Jurkat, Clone E6-1 (cell line): ENCODE measurements at places on chromosomes 3 and 15.

- no peak for DNase-seq
These were observed 38.4 kb downstream of the LARP6 start for GRCh38 chr15:70815604-70816003.

GRCh38 chr3:55720614-55721013, 233.5 kb upstream of the WNT5A start:
- DNase-seq: no peak

GRCh38 chr15:92606126-92606835, 49.3 kb downstream of the FAM174B start:
- DNase-seq: no peak

- DNase-seq: no peak
These were observed 32.6 kb downstream of the PLCL2 start for GRCh38 chr3:16917256-16917935.

DNA sequence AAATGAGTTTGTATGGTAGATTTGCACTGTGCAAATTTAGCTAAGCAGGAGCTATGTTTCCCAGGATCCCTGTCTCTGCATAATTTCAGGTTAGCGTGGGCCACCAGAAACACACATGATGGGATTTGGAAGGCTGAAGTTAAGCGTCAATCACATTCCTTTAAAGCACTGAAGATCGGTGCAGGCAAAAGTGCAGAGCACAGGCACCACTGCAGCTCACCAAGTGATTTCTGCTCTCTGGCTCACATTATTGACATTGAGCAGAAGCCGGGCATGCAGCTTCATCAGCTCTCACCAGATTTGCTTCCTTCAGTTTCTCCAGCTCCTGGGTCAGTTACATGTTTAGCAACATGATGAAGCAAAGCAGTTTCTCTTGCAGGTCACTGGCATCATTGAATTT, 256.4 kb upstream of the TGFBR2 start:
- no peak for DNase-seq

DNA sequence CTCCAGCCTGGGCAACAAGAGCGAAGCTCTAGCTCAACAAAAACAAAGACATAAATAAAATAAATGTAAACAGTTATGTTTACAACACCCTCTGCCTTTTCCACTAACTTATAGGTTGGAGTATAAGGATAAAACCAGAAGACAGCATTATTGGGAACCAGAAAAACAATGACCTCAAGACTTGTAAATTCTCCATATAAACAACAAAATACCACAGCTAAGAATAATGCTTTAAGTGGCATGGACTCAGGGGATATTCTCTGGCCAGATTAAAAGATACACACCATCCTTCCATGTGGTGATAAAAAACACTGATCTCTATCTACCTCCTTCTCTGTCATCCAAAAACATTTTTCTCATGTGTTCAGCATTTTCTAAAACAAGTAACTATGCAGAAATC, 500.6 kb downstream of the MAGI1 start:
- no peak for DNase-seq

- DNase-seq: no peak
These were observed 22.4 kb downstream of the FOXB1 start for GRCh38 chr15:60026555-60026954.
